ENCODE measurements at places on chromosomes 2 and 18. TPM values are rescaled to one million over a fixed set of nuclear protein-coding genes. Genes with fewer than 3 reads are reported as not detected.

GRCh38 chr18:61350578-61350977, 17.3 kb downstream of the CDH20 start:
- no peaks in the 10 kb centered on the region for H3K36me3 ChIP-seq
- H3K27me3 ChIP-seq: peaks cover 7% of the 10 kb centered on the region
- H3K4me1 ChIP-seq: peaks cover 3% of the 10 kb centered on the region

- no peaks in the 10 kb centered on the region for H3K27me3 ChIP-seq
- no peak overlapping the region for H3K4me3 ChIP-seq
- no peak for DNase-seq
- no peaks in the 10 kb centered on the region for H3K36me3 ChIP-seq
- no peaks in the 10 kb centered on the region for H3K4me1 ChIP-seq
Measured at GRCh38 chr18:66916834-66917233, 312.9 kb upstream of the CDH19 start.

DNA sequence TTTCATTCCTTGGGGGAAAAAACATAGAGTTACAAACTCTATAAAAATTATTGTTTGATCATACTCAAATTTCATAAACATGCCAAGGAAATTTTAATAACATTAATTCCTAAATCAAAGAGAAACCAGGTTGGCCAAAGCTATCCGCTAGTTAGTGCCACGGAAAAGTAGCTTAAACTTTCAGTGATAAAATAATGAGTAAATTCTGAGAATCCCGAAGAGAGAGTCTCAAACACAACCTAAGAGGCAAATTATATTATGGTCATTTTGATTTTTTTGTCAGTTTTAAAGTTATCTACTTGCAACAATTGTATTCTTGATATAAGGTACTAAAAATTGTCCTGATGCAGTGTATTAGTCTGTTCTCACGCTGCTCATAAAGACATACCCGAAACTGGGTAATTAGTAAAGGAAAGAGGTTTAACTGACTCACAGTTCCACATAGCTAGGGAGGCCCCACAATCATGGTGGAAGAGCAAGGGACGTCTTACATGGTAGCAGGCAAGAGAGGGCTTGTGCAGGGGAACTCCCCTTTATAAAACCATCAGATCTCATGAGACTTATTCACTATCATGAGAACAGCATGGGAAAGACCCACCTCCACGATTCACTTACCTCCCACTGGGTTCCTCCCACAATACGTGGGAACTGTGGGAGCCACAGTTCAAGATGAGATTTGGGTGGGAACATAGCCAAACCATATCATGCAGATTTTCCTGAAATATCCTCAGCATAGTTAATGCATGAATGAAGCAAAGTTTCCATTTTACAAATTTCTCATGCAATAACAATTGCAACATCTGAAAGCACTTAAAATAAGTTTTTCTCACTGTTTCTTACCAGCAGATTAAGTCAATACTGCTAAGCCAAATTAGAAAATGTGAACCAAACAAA, 205.9 kb upstream of the STK17B start:
- H3K27me3 ChIP-seq: no peaks in the 10 kb centered on the region
- H3K4me3 ChIP-seq: no peak overlapping the region
- no peak for DNase-seq

- peaks cover 8% of the 10 kb centered on the region for H3K36me3 ChIP-seq
- H3K4me3 ChIP-seq: peak within 1 kb of the TSS; percentile 99
- peaks cover 40% of the 10 kb centered on the region for H3K4me1 ChIP-seq
- no peaks in the 10 kb centered on the region for H3K27me3 ChIP-seq
- DNase-seq: peak; percentile 78
- H3K27ac ChIP-seq: peak within 1 kb of the TSS; percentile 100
Measured at GRCh38 chr2:200864176-200865034, at the start of gene CLK1. Gene CLK1 (minus strand): TSS chr2:200864658. CDS start chr2:200861862, 2,796 bp downstream.

DNA sequence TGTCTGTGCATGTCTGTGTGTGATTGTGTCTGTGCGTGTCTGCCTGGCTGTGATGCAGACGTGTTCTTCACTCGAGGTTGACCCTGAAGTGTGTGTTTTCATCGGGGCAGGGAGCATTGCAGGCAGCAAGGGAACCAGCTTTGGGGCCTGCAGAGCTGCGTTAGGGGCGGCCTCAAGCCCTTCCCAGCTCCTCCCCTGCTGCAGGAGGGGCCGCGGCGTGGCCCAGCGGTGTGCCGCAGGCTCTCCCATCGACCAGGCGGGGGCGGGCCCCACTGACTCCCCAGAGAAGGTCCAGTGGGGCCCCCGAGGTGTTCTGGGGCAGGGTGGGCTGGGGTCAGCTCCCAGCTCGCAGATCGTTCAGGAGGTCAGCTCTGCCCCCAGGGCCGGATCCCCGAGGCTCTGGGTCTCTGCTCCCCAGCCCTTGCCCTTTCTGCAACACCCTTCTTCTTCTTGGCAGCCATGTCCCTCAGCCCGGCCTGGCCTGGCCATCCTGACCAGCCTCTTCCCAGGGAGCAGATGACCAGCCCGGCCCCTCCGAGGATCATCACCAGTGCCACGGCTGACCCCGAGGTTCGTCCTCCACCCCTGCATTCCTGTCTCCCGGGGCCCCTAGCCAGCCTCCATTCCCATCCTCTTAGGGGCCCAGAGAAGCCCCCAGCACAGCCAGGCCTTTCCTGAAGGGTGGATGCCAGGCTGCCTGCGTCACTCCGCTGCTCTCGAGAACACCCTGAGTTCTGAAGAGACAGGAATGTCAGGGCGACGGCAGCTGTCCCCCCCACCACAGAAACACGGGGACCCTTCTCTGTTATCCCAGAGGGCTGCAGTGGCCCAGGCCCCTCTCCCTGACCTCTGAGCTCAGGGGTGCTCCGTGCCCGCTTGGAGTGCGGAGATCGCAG, 11.1 kb upstream of the KLHL30 start:
- H3K4me1 ChIP-seq: no peaks in the 10 kb centered on the region
- no peak overlapping the region for H3K4me3 ChIP-seq

DNA sequence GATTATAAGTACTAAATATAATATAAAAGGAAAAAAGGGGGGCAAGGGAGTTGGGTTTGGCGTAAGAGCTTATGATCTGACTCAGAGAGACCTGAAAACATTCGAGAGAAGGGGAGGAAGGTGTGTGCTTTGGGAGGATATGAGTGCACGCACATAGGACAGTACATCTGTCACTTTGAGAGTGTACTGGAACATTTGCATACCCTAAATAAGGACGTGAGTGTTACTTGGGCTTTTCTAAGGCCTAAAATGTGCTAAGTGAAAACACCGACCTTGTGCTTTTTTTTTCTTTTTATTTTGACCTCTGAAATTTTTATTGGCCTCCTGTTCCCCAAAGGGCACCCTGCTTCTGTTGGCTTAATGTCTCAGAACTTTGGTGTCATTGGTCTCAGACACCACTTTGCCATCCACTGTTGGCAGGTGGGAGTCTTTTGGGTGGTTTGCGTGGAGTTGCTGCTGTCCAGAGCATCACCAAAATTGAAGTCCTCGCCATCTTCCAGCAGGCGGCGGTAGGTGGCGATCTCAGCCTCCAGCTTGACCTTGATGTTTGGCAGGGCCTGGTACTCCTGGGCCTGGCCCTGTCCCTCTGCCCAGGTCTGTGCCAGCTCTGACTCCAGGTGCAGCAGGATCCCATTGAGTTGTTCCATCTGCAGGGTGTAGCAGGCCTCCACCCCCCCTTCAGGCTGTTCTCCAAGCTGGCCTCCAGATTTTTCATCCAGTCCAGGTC, 57.7 kb downstream of the CD28 start:
- H3K4me1 ChIP-seq: no peaks in the 10 kb centered on the region
- H3K4me3 ChIP-seq: no peak overlapping the region
- H3K27me3 ChIP-seq: no peaks in the 10 kb centered on the region

- no peaks in the 10 kb centered on the region for H3K27me3 ChIP-seq
- peaks cover 41% of the 10 kb centered on the region for H3K4me1 ChIP-seq
- no peak for DNase-seq
- H3K4me3 ChIP-seq: no peak overlapping the region
Measured at GRCh38 chr18:55544014-55544413, 44.0 kb downstream of the TCF4 start.

DNA sequence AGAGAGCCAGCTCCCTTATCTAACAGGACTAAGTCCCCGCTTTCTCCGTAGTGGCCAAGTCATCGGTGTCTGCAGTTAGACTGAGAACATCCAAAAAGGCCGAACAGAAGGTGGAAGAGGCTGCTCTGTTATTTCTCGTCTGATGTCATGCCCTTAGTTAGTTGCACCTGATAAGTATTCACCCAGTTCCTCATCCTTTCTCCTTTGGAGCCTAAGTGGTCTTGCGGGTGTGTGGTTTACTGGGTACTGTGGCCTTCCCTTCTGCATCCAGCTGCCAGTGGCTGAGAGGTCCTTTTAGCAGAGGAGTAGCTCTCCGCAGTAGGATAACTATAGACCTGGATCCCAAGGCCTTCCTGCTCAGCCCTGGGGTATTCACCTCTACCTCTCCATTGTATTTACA, 211.6 kb downstream of the BCL2 start:
- no peak overlapping the region for H3K4me3 ChIP-seq
- no peak for DNase-seq
- H3K36me3 ChIP-seq: no peaks in the 10 kb centered on the region
- H3K27ac ChIP-seq: no peak overlapping the region
- peaks cover 28% of the 10 kb centered on the region for H3K4me1 ChIP-seq

DNA sequence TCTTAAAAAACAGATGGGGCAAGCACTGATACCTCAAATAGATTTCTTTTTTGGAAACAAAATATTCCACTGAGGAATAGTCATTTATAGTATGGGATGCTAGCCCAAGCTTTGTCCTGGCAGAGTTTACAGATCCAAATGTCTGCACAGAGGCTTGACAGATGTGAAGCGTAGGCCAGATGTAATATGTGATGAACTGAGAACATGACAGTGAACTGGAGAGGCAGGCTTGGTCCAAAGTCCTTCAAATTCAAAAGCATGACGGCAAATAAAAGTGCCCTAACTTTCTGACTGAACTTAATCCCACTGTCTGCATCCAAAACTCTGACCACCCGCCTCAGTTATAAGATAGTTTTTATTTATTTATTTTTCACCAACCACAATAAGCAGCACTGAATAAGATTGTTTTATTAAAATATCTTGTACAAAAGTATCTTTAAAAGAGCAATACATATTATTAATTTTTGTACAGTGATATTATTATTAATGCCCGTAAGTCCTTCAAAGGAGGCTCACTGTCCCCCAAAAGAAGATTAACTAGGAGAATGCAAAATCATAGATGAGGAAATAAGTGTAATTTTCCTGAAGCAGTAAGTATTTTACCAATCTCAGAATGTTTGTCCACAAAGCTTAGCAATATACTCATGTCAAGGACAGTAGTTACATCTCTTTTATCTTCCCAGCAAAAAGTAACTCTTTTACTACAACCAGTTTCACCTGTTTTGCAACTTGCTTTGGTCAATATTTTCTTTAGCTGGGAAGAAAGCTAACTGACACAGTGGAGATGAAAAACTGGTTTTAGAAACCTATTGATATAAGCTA, 10.7 kb upstream of the SPOPL start:
- no peaks in the 10 kb centered on the region for H3K27me3 ChIP-seq
- H3K4me1 ChIP-seq: peaks cover 13% of the 10 kb centered on the region
- H3K4me3 ChIP-seq: no peak overlapping the region
- H3K36me3 ChIP-seq: peaks cover 6% of the 10 kb centered on the region
- no peak overlapping the region for H3K27ac ChIP-seq

DNA sequence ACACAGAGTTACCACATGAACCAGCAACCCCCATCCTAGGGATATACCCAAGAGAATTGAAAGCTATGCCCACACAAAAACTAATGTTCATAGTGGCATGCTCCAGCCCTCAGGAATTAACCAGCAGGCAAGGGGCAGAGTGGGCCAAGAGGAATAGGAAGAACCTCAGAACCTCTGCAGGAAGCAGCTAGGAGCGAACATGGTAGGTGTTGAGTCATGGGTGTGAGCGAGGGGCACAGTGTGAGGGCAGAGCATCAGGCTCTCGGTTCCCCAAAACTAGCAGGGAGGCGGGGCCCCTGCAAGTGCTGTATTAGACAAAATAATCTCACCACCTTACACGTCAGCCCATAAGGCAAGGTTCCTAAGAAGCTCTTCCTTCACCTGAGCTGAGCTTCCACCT, 5.6 kb upstream of the RUFY4 start:
- peaks cover 58% of the 10 kb centered on the region for H3K27me3 ChIP-seq
- no peak overlapping the region for H3K27ac ChIP-seq
- H3K36me3 ChIP-seq: no peaks in the 10 kb centered on the region
- no peaks in the 10 kb centered on the region for H3K4me1 ChIP-seq

DNA sequence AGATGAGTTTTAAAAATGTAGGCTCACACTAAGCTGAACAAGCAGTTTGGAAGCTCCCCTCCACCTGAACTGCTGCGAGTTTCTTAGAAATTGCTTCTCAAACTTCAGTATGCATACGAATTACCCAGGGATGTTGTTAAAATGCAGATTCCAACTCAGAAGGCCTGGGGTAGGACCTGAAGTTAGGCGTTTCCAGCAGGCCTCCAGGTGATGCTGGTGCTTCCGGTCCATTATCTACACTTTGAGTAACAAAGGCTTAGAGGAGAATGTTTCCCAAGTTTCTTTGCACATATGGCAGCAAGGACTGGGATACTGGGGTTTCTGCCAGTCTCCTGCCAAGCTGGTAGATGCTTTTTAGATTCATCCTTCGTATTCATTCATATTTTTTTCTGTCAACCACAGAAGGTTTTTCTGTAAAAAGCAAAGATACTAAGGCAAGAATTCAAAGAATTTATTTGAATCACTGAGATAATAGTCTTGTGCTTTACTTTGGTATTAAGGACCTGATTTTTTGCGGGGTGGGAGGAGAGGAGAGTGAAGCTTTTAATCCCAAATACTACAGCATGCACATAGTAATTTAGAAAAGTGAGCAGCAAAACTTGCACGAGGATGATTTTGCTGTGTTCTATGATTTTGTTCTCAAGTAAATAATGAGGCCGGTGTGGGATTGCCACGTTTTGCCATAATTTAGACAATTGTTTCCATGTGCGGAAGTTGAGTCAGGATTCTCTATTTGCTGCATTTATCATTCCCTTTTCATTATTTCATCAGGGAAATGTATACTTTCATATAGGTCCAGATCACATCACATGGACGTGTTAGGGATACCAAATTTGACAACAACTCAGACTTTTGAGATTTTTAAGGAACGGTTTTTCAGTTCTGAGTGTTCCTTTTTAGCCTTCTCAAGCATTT, 137.6 kb upstream of the SPATS2L start:
- no peaks in the 10 kb centered on the region for H3K27me3 ChIP-seq
- H3K4me3 ChIP-seq: no peak overlapping the region
- peaks cover 7% of the 10 kb centered on the region for H3K4me1 ChIP-seq
- H3K36me3 ChIP-seq: peaks cover 3% of the 10 kb centered on the region

- H3K4me3 ChIP-seq: no peak overlapping the region
- peaks cover 55% of the 10 kb centered on the region for H3K4me1 ChIP-seq
- no peak overlapping the region for H3K27ac ChIP-seq
- peaks cover 3% of the 10 kb centered on the region for H3K36me3 ChIP-seq
- no peak for DNase-seq
Measured at GRCh38 chr2:164779383-164780057, 62.1 kb downstream of the COBLL1 start.

CCDC178 gene
- 3.1 TPM for total RNA-seq

EDAR gene
- total RNA-seq: 5.5 TPM

MAPK4 gene
- 6.3 TPM for total RNA-seq

NPC1 gene
- total RNA-seq: 39.9 TPM

GKN1 gene
- not detected for total RNA-seq

UGT1A9 gene
- total RNA-seq: not detected

EFEMP1 gene
- total RNA-seq: 42.8 TPM

CYS1 gene
- 1.4 TPM for total RNA-seq

PRSS56 gene
- total RNA-seq: 0.09 TPM

Data from mesothelial cell of epicardium (in vitro differentiated cells).